SJSA1 (cell line): ENCODE measurements at places on chromosomes 12 and 14. TPM values are rescaled to one million over a fixed set of nuclear protein-coding genes. Genes with fewer than 3 reads are reported as not detected.

P2RX2 gene
- total RNA-seq = not detected in 2 replicates

- DNase-seq = no peak
Observed at GRCh38 chr14:41783403-41783802, 176.7 kb downstream of the LRFN5 start.

PPP1R13B gene
- 1.2 and 3.0 TPM in 2 replicates for total RNA-seq

DNA sequence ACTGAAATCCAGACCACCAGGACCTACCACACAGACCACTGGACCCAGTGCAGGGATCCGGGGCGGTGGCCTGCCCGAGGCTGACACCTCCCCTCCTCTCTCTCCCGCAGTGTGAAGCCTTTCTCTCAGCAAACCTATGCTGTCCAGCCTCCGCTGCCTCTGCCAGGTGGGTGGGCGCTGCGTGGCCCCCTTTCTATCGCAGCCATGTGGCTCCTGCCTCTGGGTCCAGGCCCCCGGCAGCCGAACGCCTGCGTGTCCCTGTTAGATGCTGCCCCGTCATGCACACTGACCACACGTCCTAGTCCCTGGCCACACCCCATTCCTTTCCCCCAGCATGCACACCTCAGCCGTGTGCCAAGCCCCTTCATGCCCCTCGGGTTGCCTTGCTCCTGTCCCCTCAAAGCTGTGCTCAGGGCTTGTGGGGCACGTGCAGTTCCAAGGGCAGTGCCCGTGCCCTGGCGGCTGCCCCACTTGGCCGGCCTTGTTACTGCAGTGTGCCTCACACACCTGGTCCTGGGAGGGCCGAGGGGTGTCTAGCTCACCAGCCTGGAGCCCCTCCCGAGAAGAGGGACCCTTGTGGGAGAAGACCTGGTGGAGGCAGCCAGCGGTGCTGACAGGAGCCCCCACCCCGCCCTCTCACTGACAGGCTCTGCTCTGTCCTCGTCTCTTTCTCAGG is 58.0 kb upstream of the TSPAN9 start:
- no peak for DNase-seq

DNA sequence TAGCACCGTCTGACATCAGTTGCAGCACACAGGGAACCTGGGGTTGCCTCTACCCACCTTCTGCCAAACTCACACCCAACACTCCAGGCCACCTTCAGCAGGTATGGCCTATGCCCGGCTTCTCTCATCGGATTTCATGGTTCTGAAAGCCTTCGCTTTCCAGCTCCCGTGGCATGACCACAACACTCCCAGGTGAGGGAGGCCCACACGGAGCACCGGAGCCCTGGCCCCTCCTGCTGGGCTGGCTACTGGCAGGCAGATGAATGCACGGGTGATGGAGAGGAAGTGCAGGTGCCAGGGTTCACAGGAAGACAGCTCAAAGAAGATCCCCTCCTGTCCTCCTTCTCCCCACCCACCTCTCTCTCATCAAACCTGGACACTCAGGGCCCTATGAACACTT is 37.2 kb downstream of the CACNA2D4 start:
- no peak for DNase-seq

DNA sequence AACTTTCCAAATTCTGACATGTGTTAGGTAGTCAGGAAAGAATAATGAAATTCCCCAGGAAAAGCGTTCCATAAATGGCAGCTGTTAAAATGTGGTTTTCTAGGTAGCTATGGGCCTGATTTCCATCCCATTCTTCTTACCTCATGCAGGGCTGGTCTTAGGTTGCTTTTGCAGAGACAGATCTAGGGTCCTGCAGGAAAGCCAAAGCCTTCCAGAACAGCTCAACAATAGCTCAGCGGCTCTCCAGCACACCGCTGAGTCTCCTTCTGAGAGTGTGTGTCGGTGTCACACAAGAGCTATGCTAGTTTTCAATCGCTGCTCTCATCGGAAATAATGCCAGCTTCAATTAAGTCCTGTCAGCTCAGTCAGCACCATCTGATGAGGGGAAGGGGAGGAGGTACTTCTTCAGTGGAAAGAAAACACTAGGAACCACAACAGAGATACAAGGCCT is 106.7 kb downstream of the TMEM30B start:
- DNase-seq = no peak

NXPH4 gene
- total RNA-seq = 0.13 TPM in 1 of 2 replicates, not detected in the other

ACADS gene
- 6.8 and 11.1 TPM in 2 replicates for total RNA-seq

GRCh38 chr12:40892528-40892927 is 200.3 kb downstream of the CNTN1 start:
- DNase-seq = no peak

DNA sequence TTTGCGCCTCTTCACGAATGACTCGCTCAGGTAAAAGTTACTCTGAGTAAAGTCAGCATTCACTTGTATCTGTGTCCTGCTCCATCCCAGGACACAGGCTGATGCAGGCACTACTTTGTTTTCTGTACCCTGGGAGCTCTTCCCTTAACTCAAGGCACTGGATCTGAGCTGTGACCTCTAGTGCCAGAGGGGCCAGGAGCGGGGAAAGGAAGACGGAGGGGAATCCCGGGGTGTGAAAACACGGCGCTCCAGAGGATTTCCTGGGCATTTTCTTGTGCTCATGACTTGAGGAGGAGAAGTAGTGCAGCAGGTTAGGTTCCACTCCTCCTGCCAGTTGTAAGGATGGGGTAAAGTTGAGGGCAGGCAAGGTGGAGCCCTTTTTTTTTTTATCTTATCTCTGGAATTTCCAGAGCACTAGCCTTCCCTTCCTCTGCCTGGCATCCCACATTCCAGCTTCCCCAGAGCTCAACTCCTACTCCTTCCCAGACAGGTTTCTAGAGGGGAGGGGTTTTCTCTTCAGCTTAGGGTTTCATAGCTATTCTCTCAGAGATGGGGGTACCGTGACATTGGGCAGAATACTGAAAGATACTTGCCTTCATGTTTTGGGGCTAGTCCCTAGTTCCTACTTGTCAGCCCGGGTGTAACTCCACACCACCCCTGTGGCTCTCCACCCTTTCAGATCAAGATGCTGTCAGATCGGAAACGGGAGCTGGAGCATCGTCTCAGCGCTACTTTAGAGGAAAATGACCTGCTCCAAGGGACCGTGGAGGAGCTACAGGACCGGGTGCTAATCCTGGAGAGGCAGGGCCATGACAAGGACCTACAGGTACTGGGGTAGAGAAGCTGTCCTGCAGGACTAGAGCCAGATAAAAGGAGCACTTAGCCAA is 52.3 kb downstream of the RAB35 start:
- no peak for DNase-seq

MMP19 gene
- 9.8 and 14.5 TPM in 2 replicates for total RNA-seq

GNG2 gene
- total RNA-seq = 13.1 and 23.2 TPM in 2 replicates

DNA sequence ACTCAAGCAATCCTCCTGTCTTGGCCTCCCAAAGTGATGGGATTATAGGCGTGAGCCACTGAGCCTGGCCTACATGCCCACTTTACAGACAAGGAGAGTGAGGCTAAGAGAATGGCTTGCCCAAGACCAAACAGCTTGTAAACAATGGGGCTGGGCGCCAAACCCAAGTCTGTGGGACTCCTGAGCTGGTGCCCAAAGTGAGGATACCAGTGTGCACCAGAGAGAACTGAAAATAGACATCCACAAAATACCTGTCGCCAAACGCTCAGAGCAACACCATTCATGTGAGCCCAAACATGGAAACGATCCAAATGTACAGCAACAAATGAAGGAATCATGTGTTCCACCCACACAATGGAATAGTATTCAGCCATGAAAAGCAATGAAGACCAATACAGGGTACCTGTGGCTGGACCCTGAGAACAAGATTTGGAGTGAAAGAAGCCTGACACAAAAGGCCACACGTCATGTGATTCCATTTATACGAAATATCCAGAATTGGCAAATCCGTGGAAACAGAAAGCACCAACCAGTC is 38.2 kb downstream of the CCNK start:
- no peak for DNase-seq

TEX52 gene
- total RNA-seq = not detected in 2 replicates

DNA sequence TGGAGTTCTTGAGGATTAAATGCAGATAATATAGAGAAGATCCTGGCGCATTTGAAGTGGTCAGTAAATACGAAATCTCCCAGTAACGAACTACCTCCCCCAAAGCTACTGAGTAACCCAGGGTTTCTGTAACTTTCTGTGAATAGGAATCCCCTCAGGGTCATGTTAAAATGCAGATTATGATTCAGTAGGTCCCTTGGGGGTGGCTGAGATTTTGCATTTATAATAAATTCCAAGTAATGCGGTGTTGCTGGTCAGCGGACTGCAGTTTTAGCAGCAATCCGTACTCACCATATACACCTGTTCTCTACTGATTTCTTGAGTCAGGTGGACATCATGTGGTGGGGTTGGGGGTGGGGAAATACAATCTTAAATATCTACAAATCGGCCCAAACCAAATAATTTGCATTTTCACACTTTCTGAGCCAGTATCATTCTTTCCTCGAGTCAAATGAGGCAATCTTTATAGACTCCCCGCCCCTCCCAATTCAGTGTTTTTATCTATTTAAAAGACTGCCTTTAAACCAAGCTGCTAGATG is 868 bp downstream of the SPATA7 start:
- no peak for DNase-seq

- no peak for DNase-seq
Observed at GRCh38 chr14:88426271-88426670, 40.8 kb downstream of the SPATA7 start.

DNA sequence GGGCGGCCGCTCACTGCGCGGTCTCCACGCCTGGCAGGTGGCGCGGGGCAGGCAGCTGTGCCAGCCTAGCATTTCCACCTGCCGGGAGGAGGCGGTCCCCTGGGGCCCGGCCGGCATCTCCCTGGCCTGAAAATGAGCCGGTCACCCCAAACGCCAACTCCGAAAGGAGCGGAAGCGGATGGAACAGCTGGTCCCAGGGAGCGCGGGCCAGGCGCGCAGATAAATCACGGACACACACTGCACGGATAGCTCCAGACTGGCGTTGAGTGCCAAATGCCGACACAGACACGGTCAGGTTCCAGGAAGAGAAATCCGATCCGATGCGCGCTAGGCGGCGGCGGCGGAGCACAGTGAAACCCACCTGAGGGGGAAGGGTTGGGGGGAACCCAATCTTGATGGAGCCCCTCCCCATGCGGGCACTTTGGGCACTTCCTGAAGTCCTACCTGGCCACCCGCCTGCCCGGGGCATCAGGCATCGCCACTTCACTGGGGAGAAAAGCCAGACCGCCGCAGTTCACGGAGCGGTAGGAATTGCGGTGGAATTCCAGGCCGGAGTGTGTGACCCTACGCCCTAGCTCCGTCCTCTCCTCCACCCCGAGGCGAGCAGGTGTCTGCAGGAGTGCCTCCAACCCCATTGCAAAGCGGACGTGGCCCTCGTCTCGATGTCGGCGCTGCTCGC is 624 bp upstream of the PLEKHD1 start:
- DNase-seq = no peak

KANSL2 gene
- total RNA-seq = 34.5 and 54.4 TPM in 2 replicates
